ENCODE measurements at places on chromosomes 6 and 20.

- no peak for DNase-seq
Observed at GRCh38 chr6:28000351-28001045, 43.5 kb downstream of the OR2B6 start.

GRCh38 chr6:35583893-35584688, 71.4 kb upstream of the TULP1 start:
- DNase-seq: peak; percentile 86

GRCh38 chr6:158934157-158934556, 65.8 kb downstream of the RSPH3 start:
- no peak for DNase-seq

DNA sequence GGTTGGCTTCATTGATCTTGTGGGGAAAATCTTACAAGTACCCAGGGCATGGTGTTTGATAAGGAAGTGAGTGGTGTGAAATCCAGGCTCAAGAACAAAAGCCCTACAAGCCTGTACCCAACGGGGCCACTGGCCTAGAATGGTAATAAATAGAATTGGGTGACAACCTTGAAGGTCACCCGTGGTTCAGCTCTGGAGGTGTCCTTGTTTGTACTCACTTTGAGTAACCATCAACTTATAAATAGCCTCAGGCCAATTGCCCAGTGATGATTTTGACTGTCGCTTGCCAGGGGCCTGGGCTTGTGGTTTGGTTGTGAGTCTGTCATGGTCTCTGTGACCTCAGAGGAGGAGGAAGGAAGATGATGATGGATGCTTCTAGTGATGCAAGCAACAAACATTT, 87.8 kb downstream of the PHACTR3 start:
- DNase-seq: no peak

DNA sequence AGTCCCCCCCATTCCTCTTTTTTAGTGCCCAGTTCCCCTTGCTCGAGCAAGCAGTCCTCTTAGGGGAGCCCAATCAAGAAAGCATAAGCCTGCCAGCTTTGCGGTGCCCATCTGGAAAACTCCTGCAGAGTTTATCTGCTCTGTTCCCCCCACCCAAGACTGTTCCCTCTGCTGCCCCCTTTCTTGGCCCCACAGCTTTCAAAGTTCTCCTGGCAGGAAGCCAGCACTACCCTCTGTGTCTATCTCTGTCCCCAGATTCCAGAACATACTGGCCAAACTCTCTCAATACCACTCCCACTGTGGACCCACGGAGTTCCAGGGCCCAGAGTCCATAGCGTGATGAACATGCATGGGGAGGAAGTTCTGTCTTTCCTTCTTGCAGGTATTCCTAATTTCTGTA, 55.4 kb downstream of the CRYBG1 start:
- no peak for DNase-seq

All from kidney (tissue), 22 donors.